Activated naive CD4-positive, alpha-beta T cell treated with anti-CD3 and anti-CD28 coated beads, Interleukin-2, amount 50 U/mL, for 72 hours (primary cell): ENCODE measurements at places on chromosomes 4 and X.

GRCh38 chrX:134821370-134821769 is 163.1 kb upstream of the PLAC1 start:
- DNase-seq: no peak

GRCh38 chr4:125433453-125433852 is 118.7 kb downstream of the FAT4 start:
- no peak for DNase-seq

DNA sequence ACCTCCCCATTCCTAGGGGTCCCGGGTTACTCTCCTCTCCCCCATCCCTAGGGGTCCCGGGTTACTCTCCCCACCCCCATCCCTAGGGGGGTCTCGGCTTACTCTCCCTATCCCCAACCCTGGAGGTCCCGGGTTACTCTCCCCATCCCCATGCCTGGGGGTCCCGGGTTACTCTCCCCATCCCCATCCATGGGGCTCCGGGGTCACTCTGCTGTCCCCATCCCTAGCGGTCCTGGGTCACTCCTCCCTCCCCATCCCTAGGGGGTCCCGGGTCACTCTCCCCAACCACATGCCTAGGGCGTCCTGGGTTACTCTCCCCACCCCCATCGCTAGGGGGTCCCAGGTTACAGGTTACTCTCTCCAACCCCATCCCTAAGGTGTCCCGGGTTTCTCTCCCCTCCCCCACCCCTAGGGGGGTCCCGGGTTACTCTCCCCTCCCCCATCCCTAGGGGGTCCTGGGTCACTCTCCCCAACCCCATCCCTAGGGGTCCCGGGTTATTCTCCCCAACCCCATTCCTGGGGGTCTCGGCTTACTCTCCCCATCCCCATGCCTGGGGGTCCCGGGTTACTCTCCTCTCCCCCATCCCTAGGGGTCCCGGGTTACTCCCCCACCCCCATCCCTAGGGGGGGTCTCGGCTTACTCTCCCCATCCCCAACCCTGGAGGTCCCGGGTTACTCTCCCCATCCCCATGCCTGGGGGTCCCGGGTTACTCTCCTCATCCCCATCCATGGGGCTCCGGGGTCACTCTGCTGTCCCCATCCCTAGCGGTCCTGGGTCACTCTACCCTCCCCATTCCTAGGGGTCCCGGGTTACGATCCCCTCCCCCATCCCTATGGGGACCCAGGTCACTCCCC is 821 bp downstream of the ASMTL start:
- DNase-seq: peak; percentile 59

GRCh38 chrX:153485396-153486080 is 9.2 kb upstream of the BGN start:
- no peak for DNase-seq

DNA sequence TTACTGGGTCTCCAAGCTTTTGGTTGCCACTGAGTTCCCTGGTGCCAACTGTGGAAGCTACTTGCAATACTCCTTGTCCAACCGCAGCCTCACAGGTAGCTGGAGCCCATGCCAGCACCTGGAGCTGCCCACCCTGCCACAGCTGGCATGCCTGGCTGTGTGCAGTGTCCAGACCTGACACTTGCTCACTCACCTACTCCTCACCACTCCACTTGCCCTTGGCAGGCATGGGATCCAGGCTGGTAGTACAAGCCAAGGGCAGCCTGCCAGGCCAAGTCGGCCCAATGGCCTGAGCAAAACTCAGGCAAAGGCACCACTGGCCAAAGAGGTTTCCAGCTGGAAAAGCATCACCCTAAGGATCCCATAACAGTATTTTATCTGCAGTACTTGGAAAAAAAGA is 246.3 kb downstream of the PDGFC start:
- DNase-seq: no peak

DNA sequence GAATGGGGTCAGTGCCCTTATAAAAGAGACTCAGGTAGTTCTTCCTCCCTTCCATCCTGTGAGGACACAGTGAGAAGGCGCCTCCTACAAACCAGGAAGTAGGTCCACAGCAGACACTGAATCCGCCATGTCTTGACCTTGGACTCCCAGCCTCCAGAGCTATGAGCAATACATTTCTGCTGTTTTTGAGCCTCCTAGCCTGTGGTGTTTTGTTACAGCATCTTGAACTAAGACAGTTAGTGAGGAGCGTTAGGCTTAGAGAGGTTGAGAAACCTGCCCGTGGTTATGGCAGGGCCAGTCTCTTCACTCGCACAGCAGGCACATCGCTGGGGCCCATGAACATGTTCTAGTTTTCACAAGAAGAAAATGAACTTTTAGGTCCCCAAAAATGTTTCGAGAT is 19.7 kb downstream of the SHROOM2 start:
- DNase-seq: no peak

DNA sequence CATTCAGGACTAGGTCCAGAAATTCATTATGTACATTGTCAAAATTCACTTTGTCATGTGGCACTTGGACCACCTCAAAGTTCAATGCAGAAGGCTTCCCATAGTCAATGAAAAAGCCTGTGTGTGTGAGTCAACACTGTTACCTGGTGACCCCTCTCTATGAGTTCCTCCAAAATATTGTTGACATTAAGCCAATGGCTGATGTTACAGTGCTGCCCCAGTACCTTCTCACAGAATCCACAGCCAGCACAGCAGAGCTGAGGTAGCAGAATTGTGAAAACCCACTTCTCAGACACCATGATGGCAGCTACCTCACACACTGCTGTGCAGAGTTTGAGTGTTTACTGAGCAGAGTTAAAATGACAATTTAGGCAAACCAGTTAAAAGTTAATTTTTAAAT is 22.4 kb upstream of the UGT2B4 start:
- DNase-seq: no peak

DNA sequence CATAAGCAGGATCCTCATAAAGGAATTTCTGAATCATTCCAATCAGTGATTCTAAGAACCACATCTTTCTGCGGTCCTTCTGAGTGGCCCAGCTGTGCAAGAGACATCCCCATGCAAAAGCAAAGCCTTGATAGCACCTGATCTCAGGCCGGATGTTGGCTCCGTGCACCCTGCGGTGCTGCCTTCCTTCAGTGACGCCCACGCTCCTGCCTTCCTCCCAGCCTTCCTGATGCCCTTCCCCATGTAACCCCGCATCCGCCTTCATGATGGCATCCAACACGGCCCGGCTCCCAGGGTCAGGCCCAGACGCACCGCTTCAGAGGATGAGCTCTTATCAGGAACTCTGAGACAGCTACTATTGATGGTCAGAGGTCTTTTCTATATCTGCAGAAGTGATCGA is 20.4 kb upstream of the CYP4V2 start:
- no peak for DNase-seq

DNA sequence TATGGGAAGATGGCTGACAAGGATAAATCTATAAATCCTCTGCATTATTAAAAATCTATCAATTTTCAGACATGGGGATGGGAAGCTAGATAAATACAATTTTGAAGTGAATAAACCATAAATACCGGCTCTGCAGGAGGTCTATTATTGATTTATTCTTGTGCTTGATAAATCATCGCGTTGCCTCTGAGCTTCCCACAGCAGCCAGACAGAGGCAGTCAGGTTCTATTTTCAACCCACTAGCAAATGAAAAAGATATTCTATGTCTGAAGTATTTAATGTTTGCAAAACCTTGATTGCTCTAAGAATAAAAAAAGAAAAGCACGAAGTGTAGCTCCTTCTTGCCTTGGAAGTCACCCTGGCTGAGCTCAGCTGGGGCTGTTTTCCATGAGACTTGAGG is 216.2 kb downstream of the DHRSX start:
- DNase-seq: no peak

GRCh38 chr4:7756561-7757355 is 182.9 kb downstream of the AFAP1 start:
- no peak for DNase-seq

DNA sequence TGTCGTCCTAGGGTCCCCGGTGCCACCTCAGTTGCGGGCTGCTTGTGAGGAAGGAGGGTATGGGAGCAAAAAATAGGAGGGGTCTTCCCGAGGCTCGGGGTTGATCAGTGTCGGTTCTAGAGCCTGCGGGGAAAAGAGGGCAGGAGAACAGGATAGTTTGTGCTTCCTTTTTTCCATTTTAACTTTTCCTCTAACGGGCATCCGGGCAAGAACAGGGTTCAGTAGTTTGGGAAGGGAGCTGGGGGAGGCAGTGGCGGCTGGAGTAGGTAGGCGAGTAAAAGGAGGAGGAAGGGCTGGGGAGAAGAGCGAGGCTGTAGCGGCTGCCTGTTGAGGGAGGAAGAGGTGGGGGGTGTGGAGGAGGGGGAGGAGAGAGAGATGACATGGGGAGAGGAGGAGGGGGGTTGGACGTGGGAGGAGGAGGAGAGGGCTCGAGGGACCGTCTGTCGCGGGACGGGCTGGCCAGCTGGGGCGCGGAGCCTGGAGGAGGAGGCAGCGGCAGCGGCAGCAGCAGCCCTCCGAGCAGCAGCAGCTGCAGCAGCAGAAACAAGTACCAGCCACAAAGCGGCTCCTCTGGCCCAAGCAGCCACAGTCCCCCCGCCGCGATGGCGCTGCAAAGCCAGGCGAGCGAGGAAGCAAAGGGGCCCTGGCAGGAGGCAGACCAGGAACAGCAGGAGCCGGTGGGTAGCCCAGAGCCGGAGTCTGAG is at the start of gene SLC16A2:
Gene SLC16A2, plus strand, starts transcription at position 458 of the 704 bp plus-strand sequence. Its CDS starts 145 bp downstream, at position 603.
- peak; percentile 15 for DNase-seq

GRCh38 chrX:51459125-51459524 is 37.3 kb downstream of the NUDT11 start:
- no peak for DNase-seq
